ENCODE measurements at places on chromosomes 6 and 20. TPM values are rescaled to one million over a fixed set of nuclear protein-coding genes. Genes with fewer than 3 reads are reported as not detected.

The ALDH8A1 gene
- total RNA-seq, result 0.81 TPM

The SAPCD1 gene
- total RNA-seq, result 13.2 TPM

The ANKRD66 gene
- not detected for total RNA-seq

The BMP6 gene
- 0.46 TPM for total RNA-seq

The TRIM40 gene
- not detected for total RNA-seq

The ISM1 gene
- total RNA-seq, result 0.36 TPM

The COL20A1 gene
- total RNA-seq, result not detected

GRCh38 chr6:132479131-132479530 is 33.8 kb downstream of the STX7 start:
- H3K27me3 ChIP-seq, result no peaks in the 10 kb centered on the region
- no peaks in the 10 kb centered on the region for H3K36me3 ChIP-seq
- H3K4me1 ChIP-seq, result peaks cover 12% of the 10 kb centered on the region

- no peaks in the 10 kb centered on the region for H3K27me3 ChIP-seq
- H3K4me3 ChIP-seq, result no peak overlapping the region
- no peak overlapping the region for H3K27ac ChIP-seq
- no peak for DNase-seq
Observed at GRCh38 chr6:105382496-105382895, 20.4 kb downstream of the PREP start.

GRCh38 chr6:118708055-118708454 is 56.7 kb upstream of the CEP85L start:
- DNase-seq, result peak; percentile 38
- peak overlapping the region; percentile 95 for H3K4me3 ChIP-seq
- peak overlapping the region; percentile 98 for H3K27ac ChIP-seq

DNA sequence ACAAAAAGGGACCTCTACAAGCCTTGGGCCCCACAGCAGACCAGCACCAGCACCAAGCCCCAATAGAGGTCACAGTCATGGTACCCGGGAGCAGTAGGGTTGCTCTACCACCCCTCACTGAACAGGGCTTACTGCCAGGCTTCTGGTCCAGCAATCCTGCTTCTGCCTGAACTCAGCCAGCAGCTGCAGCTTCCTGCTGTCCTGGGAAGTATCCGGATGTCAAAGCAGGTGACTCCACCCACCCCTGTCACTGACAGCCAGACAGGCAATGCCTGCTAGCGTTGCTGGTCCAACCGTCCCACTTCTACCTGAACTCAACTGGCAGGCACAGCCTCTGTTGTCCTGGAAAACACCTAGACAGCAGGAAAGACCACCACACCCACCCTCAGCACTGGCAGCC is 47.0 kb upstream of the PCSK2 start:
- no peaks in the 10 kb centered on the region for H3K27me3 ChIP-seq
- DNase-seq, result no peak
- no peak overlapping the region for H3K27ac ChIP-seq
- no peaks in the 10 kb centered on the region for H3K4me1 ChIP-seq
- H3K36me3 ChIP-seq, result no peaks in the 10 kb centered on the region

DNA sequence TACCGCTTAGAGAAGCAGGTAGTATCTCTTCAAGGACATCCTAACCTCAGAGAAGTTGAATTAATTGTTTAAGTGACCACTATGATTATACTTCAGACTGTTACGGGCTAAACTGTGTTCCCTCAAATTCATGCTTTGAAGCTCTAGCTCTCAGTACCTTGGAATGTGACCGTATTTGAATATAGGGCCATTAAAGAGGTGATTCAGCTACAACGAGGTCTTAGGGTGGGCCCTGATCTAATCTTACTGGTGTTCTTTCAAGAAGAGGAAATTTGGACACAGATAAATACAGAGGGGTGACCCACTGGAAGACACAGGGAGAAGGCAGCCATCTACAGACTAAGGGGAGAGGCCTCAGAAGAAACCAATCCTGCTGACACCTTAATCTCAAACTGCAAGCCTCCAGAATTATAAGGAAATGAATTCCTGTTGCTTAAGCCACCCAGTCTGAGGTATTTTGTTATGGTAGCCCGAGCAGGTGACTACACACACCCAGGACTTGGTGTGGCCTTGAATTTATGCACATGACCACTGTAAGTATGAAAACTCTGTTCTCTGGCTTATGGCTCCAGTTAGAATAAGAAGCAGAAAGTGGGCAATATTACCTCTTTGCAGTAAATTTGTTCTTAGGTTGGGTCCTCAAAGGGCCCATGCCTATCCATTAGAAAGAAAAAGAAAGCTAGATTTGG is 249.1 kb downstream of the DHX35 start:
- H3K4me3 ChIP-seq, result no peak overlapping the region
- DNase-seq, result no peak
- H3K4me1 ChIP-seq, result no peaks in the 10 kb centered on the region

- peaks cover 6% of the 10 kb centered on the region for H3K27me3 ChIP-seq
- H3K4me3 ChIP-seq, result no peak overlapping the region
- no peaks in the 10 kb centered on the region for H3K36me3 ChIP-seq
- no peak for DNase-seq
- H3K4me1 ChIP-seq, result no peaks in the 10 kb centered on the region
Observed at GRCh38 chr6:136378888-136379287, 89.2 kb upstream of the BCLAF1 start.

DNA sequence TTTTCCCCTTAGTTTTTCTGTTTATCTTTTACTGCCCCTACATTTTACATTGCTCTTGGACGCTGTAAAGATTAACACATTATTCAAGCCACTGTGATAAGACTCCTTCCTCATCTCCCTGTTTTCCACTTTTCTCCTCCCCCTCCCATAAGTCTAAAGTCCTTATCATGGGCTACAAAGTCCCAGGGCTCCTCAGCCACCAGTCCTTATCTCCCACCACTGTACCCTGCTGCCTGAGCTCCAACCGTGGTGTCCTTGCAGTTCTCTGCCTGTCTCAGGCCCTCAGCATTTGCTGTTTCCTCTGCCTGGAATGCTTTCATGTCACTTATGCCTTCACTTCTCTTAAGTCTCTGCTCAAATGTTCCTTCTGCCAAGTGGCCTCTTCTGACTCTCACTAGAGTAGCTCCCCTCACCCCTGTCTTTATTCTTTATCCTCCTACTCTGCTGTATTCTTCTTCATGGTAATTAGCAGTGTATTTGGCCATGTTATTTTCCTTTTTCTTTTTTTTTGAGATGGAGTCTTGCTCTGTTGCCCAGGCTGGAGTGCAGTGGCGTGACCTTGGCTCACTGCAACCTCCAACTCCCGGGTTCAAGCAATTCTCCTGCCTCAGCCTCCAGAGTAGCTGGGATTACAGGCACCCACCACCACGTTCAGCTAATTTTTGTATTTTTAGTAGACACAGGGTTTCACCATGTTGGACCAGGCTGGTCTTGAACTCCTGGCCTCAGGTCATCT is 10.8 kb upstream of the LATS1 start:
- H3K4me3 ChIP-seq, result no peak overlapping the region
- DNase-seq, result no peak
- H3K4me1 ChIP-seq, result peaks cover 9% of the 10 kb centered on the region
- H3K36me3 ChIP-seq, result peaks cover 25% of the 10 kb centered on the region
- no peaks in the 10 kb centered on the region for H3K27me3 ChIP-seq

GRCh38 chr6:167660944-167661551 is 165.7 kb upstream of the AFDN start:
- no peak overlapping the region for H3K4me3 ChIP-seq
- DNase-seq, result no peak
- H3K27ac ChIP-seq, result no peak overlapping the region

GRCh38 chr6:31402324-31403282 is 792 bp upstream of the MICA start:
- H3K36me3 ChIP-seq, result no peaks in the 10 kb centered on the region
- peak; percentile 58 for DNase-seq
- H3K4me1 ChIP-seq, result peaks cover 49% of the 10 kb centered on the region
- H3K27ac ChIP-seq, result peak overlapping the region; percentile 47
- H3K27me3 ChIP-seq, result no peaks in the 10 kb centered on the region

- no peaks in the 10 kb centered on the region for H3K36me3 ChIP-seq
- no peak overlapping the region for H3K27ac ChIP-seq
- H3K27me3 ChIP-seq, result peaks cover 2% of the 10 kb centered on the region
- DNase-seq, result no peak
- H3K4me1 ChIP-seq, result no peaks in the 10 kb centered on the region
- no peak overlapping the region for H3K4me3 ChIP-seq
Observed at GRCh38 chr20:37938181-37938750, 35.3 kb downstream of the VSTM2L start.

DNA sequence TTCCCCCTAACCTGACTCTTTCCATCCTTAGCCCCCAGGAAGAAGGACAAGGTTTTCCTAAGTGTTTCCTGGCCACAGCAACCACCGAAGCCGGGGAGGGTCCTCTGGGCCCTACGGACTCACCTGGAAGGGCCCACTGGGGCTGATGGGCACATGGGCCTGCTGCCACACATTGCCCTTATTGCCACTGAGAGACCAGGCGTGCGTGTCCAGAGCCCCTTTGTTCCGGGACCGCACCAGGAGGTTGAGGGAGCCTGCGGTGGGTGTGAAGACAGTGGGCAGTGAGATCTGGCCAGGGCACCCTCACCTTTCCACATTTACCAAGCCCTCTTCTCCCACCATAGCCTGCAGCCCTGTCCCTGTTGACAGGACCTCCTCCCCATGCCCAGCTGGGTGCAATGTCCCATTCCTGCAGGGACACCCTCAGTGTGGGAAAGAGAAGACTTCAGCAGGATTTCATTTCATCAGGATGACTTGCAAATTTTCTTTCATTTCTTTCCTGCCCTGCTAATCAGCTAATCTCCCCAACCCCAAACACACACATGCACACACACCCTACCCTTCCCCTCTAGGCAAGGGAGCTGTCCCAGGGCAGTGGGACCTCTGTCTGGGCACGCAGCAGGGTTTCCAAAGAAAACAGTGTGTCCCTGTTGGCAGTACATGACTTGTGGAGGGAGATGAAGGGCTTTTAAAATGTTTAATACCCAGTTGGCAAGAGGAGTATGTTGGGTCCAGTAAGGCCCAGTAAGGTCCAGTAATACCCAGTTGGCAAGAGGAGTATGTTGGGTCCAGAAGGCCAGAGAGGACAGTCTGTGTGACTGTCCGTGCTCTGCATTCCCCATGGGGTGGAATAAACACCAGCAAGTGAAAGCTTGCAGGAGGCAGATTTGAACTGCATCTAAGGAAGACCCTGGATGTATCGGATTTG is 59.0 kb downstream of the MDGA1 start:
- H3K27ac ChIP-seq, result no peak overlapping the region
- no peaks in the 10 kb centered on the region for H3K36me3 ChIP-seq
- no peak overlapping the region for H3K4me3 ChIP-seq
- peaks cover 12% of the 10 kb centered on the region for H3K4me1 ChIP-seq
- no peak for DNase-seq

DNA sequence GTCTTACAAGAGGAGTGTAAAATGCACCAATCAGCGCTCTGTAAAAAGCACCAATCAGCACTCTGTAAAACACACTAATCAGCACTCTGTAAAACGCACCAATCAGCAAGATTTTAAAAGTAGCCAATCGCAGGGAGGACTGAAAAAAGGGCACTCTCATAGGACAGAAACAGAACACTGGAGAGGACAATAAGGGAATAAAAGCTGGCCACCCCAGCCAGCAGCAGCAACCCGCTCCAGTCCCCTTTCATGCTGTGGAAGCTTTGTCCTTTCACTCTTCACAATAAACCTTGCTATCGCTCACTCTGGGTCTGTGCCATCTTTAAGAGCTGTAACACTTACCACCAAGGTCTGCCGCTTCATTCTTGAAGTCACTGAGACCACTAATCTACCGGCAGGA is 1.7 kb upstream of the AIG1 start:
- H3K27me3 ChIP-seq, result no peaks in the 10 kb centered on the region
- H3K27ac ChIP-seq, result peak overlapping the region; percentile 10
- peaks cover 23% of the 10 kb centered on the region for H3K4me1 ChIP-seq
- no peaks in the 10 kb centered on the region for H3K36me3 ChIP-seq
- H3K4me3 ChIP-seq, result peak overlapping the region; percentile 38

DNA sequence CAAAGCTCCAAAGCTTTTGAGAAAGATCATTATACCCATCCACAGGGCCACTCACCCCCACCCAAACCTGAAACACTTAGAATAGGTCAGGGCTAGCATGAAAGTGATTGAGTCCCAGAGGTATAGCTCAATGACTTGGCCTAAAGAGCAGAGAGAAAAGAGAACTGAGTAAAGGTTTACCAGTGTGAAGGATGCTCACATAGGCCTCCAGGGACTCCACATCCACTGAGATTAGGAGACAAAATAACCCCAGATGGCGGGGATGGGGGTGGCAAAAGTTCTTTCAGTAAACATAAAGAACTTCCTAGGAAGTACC is 12.2 kb downstream of the SAYSD1 start:
- no peak overlapping the region for H3K27ac ChIP-seq
- H3K36me3 ChIP-seq, result peaks cover 28% of the 10 kb centered on the region
- H3K4me3 ChIP-seq, result no peak overlapping the region
- DNase-seq, result no peak
- peaks cover 11% of the 10 kb centered on the region for H3K4me1 ChIP-seq

DNA sequence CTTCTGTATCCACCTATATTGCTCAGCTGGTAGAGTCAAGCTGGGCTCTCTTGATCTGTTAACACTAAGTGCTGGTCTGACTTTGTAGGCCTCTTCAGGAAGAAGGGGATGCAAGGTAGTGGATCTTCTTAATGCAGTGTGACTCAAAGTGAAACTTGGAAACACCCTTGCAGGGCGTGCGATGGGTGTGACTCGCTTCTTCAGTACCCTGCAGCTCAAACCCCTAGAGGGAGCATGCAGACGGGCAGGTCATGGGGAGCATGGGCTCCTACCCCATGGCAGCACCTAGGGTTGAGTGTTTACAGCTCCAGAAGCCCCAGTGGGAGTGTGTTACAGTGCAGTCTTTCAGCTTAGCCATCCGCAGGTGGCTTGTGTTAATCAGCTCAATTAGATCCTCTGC is 757 bp upstream of the SAMD3 start:
- H3K36me3 ChIP-seq, result no peaks in the 10 kb centered on the region
- peak overlapping the region; percentile 58 for H3K27ac ChIP-seq
- no peaks in the 10 kb centered on the region for H3K27me3 ChIP-seq
- H3K4me3 ChIP-seq, result peak overlapping the region; percentile 3

DNA sequence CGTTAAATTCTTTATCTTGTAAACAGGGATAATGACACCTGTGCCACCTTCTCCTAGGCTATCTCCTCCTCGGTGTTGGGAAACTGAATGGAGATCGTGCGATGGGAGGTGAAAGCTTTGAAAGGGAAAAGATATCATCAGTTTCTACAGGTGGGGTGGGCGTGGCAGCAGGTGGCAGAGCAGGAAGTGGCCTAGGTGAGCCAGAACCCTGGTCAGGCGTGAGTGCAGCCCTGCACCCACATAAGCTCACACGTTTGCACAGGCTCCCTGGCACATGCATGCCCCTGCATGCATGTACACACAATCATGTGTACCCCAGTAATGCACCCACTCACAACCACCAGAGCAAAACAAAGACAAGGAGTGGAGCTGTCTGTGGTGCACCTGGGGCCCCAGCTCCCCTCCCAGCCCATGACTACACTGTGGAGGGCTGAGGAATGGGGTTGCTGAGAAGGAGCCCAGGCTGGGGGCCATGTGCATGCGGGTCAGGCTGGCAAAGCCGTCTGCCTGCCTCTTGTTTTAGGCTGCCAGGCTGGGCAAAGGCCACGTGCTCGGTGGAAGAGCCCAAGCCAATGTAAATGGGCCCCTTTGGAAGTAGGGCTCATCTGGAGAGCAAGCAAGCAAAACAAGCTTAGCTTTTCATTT is 61.5 kb downstream of the TFAP2C start:
- no peaks in the 10 kb centered on the region for H3K36me3 ChIP-seq
- no peaks in the 10 kb centered on the region for H3K4me1 ChIP-seq
- no peak overlapping the region for H3K4me3 ChIP-seq
- no peak for DNase-seq
- no peak overlapping the region for H3K27ac ChIP-seq
